IPS DF 19.7 (cell line): ENCODE measurements at places on chromosomes 5 and 9.

DNA sequence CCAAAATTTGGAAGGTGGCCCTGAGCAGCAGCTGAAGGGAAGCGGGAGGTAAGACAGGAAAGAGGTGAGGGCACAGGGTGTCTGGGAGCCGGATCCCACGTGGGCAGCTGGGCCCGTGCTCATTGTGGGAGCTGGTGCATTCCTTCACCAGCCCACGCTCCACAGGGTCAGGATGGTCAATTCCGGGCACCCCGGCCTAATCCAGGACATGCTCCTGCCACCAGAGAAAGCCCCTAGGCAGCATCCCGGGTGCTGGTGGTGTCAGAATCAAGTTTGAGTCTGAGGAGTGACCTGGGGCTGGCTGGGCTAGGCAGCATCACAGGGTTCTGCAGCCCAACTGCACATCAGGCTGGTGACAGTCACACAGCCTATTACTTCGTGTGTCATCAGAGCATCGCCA lies 7.1 kb upstream of the PDCD6 start:
- no peak for DNase-seq

DNA sequence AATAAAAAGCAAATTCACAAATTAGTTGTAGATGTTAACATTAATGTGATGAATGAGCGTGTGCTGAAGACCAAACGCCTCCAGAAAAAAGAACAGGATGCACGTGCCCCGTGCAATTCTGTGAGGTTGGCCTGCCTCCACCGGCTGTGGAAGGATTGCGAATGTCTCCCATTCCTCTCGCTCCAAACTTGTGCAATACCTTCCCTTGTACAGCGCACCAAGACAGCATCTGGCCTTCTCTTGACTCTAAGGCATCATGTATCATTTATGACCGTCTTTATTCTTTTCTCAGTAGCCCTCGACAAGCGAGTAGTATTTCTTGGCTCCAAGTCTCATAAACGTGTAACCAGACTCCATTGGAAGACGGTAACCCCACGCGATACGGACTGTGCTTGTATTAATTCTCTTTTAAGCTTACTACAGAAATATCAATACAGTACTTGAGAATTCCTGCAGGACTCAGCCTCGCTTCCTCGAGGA lies 1.5 kb upstream of the TESK1 start:
- no peak for DNase-seq

GRCh38 chr9:132004323-132004722 lies 75.3 kb downstream of the MED27 start:
- no peak for DNase-seq

DNA sequence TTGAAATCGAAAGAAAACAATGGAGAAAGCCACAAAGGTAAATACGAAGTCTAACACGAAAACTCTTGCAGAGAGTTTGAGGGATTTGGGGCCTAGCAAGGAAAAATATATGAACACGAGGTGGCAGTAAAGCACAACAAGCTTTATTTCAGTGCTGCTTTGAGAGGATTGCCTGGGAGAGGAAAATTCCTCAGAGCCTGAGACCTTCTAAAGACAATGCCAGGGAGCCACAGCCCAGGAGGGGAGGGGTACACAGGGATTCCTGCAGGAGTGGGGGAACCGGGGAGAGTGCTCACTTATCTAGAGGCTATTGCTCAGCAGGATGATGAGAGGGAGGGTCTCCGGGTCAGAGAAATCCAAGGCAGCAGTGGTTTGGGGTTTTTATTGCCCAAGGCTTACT lies 134.9 kb upstream of the ADCY2 start:
- peak; percentile 97 for DNase-seq

GRCh38 chr5:136455409-136455808 lies 90.1 kb upstream of the TRPC7 start:
- DNase-seq = no peak

DNA sequence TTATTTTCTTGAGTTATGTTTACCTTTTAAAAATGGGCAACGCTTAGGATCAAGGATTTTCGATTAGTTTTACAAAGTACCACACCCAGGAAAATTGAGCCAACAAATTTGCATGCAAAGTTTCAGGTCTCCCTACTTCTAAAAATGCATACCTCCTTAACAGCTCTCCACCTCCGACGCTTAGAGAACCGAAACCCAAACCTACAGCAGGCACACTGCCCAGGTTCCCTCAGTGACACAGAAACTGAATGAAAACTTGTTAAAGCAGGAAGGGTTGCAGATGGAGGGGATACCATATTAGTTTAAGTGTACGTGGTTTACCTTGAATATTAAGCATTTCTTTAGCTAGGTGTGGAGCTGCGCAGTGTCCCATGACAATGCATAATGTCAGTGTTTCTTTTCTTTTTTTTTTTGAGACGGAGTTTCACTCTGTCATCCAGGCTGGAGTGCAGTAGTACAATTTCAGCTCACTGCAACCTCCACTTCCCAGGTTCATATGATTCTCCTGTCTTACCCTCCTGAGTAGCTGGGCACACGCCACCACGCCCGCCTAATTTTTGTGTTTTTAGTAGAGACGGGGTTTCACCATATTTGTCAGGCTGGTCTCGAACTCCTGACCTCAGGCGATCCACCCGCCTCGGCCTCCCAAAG lies 1.6 kb upstream of the SUB1 start:
- no peak for DNase-seq

GRCh38 chr9:36204906-36205547 lies 14.3 kb downstream of the CLTA start:
- peak; percentile 17 for DNase-seq

- no peak for DNase-seq
Observed at GRCh38 chr5:40484495-40484894, 195.2 kb upstream of the PTGER4 start.

GRCh38 chr9:95459851-95460517 lies 56.8 kb downstream of the PTCH1 start:
- DNase-seq = no peak

DNA sequence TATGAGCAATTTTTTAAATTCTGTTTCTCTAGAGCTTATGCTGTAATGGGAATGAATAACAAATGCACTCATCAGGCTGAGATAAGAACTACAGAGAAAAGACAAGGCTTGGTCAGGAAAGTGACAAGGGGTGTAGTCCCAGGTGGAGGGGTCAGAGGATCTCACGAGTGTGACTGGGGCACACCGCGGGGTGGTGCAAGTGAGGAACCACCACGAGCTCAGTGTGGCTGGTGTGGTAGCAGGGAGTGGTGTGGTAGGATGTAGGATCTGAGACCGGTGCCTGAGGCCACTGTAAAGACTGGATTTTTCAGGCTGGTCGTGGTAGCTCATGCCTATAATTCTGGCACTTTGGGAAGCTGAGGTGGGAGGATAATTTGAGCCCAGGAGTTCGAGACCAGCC lies 9.0 kb downstream of the ANXA6 start:
- DNase-seq = no peak

DNA sequence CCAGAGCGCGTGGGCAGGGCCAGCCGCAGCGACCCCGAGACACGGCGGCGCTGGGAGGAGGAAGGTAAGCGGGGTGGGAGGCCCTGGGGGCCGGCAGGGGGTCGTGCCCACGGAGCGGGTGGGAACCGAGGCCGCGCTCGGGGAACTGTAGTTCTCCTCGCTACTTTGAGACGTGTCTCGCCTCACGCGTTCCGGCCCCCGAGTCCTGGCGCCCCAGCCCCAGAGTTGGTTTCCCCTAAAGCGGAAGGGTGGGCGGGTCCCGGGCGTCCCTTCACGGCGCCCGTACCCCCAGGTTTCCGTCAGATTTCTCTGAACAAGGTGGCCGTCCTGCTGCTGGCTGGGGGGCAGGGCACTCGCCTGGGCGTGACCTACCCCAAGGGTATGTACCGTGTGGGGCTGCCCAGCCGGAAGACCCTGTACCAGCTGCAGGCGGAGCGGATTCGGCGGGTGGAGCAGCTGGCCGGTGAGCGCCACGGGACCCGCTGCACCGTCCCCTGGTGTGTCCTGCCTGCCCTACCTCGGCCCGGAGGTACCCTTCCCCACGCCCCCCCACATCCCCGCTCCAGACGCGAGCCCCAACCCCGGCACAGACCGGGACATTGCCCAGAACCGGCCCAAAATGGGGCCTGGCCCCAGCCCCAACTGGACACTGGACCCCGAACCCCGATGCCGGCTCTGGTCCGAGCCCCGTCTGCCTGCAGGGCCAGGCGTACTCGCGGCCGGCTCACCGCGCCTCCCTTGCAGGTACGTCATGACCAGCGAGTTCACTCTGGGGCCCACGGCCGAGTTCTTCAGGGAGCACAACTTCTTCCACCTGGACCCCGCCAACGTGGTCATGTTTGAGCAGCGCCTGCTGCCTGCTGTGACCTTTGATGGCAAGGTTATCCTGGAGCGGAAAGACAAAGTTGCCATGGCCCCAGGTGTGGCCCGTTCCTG lies 709 bp downstream of the UAP1L1 start:
- no peak for DNase-seq

DNA sequence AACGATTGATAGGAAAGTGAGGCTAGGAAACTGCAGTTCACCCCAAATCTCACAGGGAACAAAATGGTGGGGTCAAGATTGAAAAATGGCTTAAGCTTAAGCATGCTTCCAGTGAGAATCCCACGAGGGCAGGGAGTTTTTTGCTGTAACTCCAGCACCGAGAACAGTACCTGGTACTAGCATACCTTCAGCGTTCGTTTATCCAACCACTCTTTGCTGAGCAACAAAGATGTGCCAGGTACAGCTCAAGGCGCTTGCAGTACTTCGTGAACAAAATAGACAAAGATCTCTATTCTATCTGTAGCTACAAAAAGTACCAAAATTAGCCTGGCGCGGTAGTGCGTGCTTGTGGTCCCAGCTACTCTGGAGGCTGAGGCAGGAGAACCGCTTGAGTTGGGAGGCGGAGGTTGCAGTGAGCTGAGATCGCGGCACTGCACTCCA lies 778 bp upstream of the PPP6C start:
- DNase-seq = no peak

DNA sequence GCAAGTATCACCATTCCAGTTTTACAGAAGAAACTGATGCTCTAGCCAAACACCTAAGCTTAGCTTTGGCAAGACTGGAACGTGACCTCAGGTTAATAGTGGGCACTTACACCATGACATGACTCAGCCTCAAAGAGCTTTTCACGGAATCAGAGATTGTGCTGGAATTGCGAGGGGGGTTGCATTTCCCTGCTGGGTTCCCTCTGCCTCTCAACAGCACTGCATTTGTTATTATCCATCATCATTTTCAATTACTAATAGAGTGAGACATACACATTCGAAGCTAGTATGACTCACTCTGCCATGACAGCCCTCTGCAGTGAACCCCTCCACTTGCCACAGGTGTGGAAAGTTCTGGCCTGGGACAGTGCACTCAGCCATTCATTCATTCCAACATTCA lies 8.0 kb downstream of the SPOCK1 start:
- DNase-seq = no peak

GRCh38 chr9:98686961-98687855 lies 21.5 kb downstream of the GABBR2 start:
- DNase-seq = no peak

DNA sequence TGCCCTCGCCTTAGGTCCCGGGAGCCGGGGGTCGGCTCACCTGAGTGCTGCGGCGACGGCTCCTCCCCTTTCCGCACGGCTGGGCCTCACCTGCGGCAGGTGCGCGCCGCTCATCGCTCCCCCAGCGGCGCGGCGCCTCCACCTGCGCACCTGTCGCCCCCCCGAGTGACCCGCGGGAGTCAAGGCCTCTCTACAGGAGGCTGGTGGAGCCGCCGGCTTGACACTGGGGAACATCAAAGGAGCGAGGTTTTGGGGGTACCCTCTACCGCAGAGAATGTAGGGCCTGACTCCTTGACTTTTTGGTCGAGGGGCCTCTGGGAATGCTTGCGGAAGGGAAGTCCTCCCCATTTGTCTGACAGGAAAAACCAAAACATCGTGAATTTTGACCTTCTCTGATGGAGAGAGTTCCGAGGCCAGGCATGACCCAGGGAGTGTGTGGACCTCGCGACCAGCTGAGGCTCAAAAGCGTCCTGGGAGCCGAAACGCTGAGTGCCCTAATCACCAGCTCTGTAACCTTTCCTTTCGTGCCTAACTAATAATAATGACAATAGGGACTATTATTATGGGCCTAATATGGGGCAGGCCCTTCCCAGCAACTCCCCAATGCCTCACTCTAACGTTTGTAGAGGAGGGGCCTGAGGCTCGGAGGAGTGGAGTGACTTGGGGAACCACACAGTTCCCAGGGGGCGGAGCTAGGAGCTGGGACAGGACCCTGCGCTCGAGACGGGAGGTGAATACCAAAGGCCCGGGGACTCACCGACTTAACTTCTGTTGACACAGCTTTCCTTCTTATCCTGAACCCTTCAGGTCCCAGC lies 714 bp upstream of the IER5L start:
- DNase-seq = peak; percentile 94

GRCh38 chr9:73213300-73213699 lies 61.6 kb downstream of the ANXA1 start:
- no peak for DNase-seq

DNA sequence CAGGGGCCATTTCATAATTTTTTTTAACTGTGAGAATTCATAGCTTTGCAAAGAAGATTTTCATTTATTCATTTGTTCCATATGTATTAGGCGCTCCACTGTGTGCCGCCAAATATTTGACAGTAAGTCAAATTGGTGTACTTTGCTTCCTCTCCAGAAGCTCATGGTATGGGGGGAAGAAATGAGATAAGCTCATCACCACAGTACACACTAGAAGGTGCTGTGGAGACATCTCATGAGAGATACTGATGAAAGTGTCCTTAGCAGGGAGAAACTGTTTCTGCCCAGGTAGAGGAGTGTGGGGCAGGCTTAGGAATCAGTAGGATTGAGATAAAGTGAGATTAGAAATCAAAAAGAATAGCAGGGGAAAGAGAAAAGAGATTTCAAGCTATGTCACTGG lies 136.2 kb downstream of the CDH6 start:
- no peak for DNase-seq
